ENCODE measurements at places on chromosomes 4 and X. TPM values are rescaled to one million over a fixed set of nuclear protein-coding genes. Genes with fewer than 3 reads are reported as not detected.

The BMPR1B gene
- 4.7 TPM for total RNA-seq

The QRFPR gene
- not detected for total RNA-seq

The NUP54 gene
- 63.9 TPM for total RNA-seq

DNA sequence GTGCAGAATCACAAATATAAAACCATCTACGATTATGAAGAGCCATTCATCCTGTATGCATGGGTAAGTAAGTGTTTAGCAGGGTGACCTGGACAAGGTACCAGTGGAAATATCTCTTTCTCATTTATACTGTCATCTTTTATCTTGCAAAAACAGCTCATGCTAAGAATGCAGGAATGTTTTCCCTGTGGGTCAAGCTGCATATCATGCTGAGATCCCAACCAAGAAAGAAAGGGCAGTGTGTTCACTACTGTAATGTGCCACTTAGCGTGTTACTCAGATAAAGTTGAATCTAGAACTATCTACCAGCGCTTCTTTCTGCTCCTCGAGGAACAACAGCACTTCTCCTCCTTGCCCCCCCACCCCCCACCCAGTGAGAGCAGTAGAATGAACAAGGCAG lies 212.7 kb upstream of the TBL1X start:
- DNase-seq, result no peak

- no peak for DNase-seq
Measured at GRCh38 chrX:132743086-132743485, 215.3 kb downstream of the HS6ST2 start.

DNA sequence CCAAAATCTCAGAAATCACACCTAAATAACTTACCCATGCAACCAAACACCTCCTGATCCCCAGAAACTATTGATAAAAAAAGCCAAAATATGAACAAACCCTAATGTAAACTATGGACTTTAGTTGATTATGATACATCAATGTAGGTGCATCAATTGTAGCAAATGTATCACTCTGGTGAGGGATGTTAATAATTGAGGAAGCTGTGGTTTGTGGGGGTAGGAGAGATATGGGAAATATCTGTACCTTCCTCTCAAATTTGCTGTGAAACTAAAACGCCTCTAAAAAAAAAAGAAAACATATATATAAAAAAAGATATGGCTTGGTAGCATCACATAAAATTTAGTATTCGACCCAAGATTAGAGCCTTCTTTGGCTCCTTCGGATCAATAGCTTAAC lies 144.3 kb upstream of the CPEB2 start:
- no peak for DNase-seq

DNA sequence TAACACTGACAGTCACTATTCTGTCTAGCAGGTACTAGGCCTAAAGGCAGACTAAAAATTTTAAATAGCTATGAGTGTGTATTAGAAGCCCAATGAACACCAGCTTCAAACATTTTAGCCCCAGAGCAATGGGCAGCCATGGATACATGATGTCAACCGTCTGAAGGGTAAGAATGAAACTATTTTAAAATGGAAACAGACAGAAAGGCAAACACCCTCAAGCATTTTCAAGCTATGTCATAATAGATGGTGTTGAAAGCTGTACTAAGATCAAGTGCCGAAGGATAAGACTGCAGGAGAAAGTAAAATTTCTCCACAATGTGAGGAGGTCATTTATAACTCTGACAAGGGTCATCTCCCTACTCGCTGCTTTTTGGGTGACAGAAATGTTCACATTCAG lies 225.0 kb downstream of the COL25A1 start:
- no peak for DNase-seq

All from HT1080 (cell line).